Stimulated activated CD4-positive, alpha-beta T cell treated with anti-CD3 and anti-CD28 coated beads, Interleukin-4, amount 100 ng/mL, for 1 hour (primary cell): ENCODE measurements at places on chromosomes 5 and 9.
A peak's percentile ranks its signal among the peaks of the same experiment; 100 is the strongest.

DNA sequence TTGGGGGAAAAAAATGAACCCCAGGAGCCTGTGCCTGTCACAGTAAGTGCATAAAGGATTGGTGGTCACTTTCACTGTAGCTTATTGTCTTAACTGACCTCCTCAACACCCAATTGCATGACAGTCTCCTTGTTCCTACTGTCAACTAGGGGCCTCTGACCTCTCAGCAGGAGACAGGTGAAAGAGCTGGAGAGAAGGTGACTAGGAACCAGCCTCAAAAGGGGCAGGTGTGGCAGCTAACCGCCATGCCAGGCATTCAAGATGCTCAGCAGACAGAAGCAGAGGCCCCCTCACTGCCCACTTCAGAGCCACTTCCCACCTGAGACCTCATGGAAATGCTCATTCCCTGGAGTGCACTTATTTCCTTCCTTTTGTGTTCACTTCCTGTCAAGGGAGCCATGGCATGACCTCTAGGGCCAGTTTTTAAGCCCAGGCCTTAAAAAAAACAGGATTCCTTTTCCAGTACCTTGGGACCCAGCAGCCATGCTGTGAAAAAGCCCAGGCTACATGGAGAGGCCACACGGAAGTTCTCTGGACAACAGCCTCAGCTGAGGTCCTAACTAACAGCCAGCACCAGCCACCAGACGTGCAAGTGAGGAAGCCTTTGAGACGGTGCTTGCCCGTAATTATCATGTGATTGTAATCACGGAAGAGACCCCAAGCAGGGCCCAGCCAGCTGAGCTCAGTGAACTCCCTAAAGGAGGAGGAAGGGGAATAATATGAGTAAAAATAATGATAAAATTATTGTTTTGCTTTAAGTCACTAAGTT, 74.9 kb downstream of the NSUN2 start:
- DNase-seq, result no peak

DNA sequence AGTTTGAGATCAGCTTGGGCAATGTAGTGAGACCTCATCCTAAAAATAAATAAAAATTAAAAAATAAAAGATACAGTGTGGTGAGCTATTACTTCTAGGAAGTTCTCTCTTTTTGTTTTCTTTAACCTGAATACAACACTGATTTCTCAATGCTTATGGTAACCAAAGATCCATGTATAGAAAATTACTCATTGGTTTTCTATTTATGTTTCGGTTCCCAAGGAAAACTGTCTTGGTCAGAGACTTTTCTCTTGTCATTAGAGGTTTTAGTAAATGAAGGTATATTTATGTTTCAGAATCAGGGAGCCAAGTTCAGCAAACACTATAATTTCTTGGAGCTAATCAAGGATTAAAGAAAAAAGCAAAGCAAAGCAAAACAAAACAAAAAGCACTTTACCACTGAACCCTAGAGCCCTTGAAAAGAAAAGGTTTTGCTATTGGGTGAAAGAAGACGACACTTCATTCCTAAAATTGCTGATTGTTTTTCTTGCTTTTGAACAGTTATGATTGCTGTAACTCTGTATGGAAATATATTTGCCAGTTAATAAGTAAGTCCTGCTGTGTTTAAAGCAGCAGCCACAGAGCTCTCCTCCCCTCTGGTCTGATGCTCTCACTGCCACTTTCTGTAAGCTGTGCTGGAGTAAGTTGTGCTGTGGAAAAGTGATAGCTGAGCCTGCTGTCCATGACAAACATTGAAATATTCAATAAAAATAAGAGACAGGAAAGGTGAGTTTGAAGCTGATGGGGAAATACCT, 298.2 kb downstream of the CD180 start:
- DNase-seq, result no peak

- DNase-seq, result no peak
These were observed 27.1 kb downstream of the LHX6 start for GRCh38 chr9:122201641-122202040.

DNA sequence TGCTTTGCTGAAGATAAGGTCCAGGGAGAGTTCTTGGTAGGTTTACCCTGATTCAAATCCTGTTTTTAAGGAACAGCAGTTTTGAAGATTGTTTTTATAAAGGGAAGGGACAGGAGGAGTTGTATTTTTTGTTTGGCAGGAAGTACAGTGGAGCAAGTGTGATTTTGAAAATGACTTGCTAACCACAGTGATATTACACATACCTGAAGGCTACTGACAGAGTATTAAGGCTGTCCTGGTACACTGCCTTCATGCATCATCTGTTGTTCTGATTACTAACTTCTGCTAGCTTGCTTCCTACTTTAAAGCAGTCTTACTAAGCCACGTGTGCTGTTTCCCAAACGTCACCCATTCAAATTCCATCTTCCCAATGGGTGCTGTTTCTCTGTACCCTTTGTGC, 559.5 kb upstream of the SGCD start:
- no peak for DNase-seq

DNA sequence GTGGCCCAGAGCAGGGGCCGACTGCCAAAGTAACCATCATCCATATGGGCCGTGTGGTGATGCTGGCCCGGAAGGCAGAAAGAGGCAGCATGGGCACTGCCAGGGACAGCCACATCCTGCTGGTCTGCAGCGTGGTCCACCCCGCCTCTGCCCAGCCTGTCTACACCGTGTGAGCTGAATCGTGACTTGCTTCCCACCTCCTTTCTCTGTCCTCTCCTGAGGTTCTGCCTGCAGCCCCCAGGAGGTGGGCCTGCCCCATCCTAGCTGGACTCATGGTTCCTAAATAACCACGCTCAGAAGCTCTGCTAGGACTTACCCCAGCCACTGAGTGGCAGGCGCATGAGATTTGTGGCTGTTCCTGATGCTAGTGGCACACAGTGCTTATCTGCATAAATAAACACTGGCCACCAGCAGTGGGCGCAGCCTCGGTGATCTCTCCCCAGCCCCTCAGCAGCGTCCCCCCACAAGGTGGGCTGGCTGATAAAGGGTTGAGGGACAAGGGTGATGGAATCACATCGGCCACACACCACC, 22.6 kb upstream of the SUSD3 start:
- DNase-seq, result no peak

DNA sequence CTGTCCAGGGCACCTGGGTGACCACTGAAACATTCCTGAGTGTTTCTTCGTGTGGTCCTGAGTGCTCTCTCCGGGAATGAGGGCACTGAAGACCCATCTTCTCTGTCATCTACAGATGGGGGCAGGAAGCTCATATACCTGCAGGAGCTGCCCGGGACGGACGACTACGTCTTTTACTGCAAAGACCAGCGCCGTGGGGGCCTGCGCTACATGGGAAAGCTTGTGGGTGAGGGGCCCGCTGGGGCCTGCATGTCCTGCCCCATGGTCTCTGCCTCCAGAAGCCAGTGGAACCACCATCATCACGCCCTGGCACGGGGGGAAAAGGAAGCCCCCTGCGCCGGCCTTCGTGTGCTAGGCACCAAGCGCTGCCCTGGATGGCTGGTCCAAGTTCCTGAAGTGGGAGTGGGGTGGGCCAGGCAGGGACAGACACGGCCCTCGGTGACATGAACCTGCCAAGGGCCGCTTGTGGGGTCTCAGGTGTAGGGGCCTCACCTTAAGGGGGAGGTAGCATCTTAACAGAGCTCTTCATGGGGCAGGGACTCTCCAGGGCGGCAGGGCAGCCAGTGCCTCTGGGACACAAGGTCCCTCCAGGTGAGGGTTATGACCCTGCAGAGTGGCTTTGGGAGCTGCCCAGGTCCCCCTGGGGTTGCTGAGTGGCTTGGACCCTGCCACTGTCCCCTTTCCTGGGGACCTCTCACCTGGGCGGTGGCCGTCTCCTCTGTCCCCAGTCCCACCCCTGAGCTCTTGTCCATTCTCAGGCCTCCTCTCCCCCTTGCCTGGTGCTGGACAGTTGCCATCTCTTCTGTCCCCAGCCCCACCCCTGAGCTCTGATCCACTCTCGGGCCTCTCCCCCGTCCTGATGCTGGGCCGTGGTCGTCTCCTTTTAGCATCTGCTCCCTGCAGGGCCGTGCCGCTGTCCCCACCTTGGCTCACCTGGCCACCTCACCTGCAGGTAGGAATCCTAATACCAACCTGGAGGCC, 2.1 kb downstream of the OBP2A start:
- no peak for DNase-seq

- no peak for DNase-seq
These were observed 159.4 kb downstream of the CEMIP2 start for GRCh38 chr9:71608825-71609447.

DNA sequence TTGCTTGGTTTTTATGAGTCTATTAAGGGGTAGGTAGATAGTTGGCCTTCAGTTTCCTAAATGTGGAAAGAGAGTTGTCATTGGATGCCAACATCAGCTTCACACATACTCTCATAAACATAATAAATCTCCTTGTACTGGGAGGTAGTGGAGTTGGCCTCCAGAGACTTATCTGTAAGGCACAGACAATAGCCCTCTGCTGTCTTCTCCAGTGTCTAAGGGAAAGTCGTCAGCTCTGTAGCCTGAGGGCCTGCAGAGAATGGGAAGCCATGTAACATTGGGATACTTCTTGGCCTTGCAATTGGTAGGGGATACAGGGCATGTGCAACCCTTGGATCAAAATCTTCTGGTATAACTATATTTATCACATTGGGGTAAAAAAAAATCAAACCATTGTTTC, 331.9 kb upstream of the KLF9 start:
- DNase-seq, result no peak

DNA sequence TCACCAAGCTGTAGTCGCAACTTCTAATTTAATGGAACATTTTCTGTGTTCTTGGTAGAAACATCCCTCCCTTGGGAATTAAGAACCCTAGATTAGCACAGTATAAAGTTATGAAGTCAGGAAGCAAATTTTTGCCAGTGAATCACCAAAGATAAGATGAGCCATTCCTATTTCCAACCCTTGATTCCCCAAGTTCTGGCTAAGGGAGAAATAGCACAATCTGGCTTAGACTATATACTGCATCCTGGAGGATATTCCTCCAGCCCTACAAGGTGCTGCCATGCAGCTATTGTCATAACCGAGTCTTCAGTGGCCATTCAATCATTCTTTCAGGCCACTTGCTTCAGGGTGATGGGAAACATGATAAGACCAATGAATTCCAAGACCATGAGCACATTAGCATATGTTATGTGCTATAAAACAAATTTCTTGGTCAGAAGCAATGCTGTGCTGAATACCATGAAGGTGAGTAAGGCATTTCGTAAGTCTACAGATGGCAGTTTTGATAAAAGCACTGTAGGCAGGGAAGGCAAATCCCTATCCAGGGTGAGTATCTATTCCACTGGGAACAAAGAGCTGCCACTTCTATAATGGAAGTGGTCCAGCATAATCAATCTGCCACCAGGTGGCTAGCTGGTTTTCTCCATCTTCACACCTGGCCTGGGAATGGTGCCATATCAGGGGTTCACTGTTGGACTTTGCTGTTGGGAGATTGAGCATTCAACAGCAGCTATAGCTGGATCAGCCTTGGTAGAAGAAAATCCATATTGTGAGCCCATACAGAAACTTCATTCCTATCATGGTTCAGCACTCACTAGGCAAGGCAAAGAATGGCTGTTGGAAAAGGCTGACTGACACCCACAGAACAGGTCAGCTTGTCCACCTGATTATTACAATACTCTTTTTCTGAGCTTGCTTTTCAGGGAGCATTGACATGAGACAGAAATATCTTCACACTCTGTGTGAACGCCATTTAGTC, 19.6 kb upstream of the ARL15 start:
- no peak for DNase-seq

- no peak for DNase-seq
These were observed 91.6 kb downstream of the COX7C start for GRCh38 chr5:86709157-86709881.

GRCh38 chr5:95081500-95081960, 203.4 kb downstream of the MCTP1 start:
- DNase-seq, result peak; percentile 16

GRCh38 chr9:107070586-107070985, 207.6 kb downstream of the ZNF462 start:
- DNase-seq, result no peak

- DNase-seq, result no peak
These were observed 346.9 kb upstream of the TLE4 start for GRCh38 chr9:79224672-79225433.

DNA sequence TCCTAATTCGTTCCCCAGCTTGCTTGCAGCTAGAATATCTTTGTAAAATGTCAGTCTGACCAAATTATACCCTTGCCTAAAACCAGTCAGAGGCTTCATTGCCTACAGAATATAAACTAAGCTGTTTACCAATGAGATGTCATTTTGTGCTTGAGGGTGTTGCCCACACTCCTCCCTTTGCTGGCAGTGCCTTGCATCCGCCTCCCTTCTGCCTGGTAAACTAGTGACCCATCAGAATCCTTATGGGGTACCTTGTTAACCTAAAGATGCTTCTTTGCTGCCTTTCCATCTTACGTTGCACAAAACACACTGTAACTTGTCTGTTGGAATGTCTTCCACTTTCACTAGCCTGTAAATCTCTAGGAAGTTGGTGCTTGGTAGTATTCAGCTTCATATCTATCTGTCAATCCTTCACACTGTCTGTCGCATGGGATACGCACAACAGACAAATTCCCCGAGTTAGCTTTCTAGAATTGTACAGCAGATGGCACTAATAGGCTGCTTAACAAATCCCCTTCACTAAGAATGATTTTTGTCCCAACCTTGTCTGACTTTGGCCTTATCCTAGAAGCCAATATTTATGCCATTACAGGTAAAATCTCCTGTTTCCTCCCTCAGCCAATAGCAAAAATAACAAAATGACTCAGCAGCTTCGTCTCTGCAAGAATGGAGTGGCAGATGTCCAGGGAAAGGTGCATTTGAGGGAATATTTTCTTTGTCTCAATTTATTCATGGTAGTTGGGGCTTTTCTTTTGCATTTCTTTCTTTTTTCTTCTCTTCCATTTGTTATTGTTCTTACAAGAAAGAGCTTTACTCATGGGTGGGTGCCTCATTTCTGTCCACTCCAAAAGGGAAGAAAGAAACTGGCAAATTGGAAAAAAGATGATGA, 3.0 kb downstream of the NUDT2 start:
- no peak for DNase-seq

DNA sequence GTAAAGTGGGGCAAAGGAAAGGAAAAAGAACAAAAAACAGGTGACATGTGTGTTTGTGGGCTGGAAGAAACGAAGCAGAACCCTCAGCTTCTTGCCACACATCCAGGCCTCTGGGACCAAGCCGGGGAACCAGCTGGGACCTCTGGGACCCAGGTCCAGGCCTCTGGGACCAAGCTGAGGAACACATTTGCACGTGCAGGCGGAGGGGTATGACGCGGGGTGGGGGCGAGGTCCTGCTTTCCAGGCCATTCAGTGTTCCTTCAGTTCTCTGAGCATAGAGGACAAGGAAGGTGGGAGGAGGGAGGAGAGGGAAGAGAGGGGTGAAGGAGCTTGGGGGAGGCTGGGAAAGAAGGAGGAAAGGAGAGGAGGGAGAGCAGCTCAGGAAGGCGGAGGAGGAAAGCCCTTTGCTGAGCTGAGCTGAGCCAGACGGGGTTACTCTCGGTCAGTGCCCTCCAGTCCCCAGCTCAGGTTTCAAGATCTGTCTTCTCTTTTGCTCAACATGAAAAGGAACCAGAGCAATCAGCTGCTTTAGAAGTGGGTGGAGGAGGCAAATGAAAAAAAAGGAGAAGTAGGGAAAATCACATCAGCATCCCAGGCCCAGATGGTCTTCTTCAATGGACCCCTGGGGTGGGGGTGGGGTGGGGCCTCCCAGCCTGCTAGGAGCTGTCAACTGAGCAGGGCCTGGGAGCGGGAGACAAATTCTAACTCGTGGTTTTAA, 59.1 kb downstream of the ABCA1 start:
- DNase-seq, result no peak

- DNase-seq, result no peak
These were observed 215.5 kb downstream of the FSTL4 start for GRCh38 chr5:133396814-133397213.

GRCh38 chr9:120876842-120877240, at the start of gene PHF19:
TSS of gene PHF19 (minus strand) at chr9:120877188. CDS start at chr9:120874741, 2,447 bp downstream.
- DNase-seq, result peak; percentile 45
